Activated CD8-positive, alpha-beta memory T cell treated with anti-CD3 and anti-CD28 coated beads, Interleukin-2, amount 50 U/mL, for 4 hours (primary cell): ENCODE measurements at places on chromosomes 3 and 15.
A peak's percentile ranks its signal among the peaks of the same experiment; 100 is the strongest.

DNA sequence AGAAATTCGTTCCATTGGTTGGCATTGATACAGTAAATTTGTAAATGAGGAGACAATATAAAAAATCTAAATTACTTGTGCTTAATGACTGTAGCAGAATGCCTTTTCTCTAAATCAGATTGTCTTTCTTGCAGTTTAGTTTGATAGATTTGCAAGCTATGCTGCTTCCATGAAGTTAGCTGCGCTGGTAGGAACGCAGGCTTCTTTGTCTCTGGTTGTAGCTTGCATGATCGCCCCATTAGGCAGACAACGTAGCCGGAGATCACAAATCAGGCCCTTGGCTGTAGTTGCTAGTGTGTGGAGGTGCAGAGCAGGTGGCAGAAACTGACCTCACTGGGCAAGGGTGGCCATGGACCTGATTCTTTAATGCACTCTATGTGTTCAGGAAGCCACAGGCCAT, 6.1 kb downstream of the ZIC1 start:
- DNase-seq = no peak

DNA sequence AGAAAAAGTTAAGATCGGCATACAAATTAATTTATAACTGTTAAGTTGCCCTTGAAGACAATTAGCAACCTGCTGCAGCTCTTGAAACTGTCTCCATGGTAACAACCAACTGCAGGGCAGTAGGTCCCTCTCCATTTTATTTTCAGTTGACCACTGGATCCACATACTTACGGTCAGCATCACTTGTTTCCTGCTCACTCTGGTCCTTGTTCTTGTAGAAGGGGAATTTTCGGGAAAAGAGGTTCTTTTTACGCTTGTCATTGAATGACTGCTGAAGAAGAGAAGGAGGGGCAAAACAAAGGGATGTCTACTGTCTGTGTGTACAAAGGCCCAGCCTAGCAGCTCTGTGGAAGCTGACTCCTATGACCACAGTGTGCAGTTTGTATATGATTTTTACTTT, 46.8 kb upstream of the MELTF start:
- no peak for DNase-seq

DNA sequence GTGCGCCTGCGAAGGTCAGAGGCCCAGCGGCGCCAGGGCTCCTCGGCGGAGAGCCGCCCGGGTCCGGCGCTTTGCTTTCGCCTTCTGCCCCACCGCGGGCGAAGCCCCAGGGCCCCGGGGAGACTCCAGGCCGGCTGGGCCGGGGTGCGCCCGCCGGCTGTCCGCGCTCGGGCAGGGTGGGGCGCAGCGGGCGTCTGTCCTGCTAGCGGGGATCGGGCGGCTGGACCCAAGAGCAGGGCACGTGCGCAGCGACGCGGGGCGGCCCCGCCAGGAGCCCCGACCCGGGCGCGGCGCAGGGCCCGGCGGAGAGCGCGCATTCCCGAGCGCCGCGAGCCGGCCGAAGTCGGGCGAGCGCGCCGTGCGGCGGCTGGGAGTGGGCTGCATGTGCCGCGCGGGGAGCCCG, 569 bp upstream of the ALDH1A3 start:
- DNase-seq = no peak

GRCh38 chr3:114600571-114600970, 306.7 kb downstream of the TIGIT start:
- DNase-seq = no peak

DNA sequence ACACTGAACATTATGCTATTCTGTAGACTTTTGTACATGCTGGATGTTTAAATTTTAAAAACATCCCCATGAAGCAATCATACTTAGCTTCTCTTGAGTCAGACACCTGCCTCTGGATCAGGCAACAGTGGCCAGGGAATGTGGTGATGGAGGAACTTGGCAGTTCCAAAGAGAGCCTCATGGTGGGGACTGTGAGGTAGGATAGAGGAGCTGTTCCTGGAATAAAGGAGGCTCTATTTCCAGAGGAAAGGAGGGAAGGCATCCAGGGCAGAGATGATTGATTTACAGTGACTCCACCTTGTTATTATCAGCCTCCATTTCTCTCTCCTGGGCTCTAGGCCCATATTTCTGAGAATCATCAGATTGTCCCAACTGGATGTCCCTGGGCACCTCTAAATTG, 35.0 kb upstream of the ABHD17C start:
- no peak for DNase-seq

GRCh38 chr15:32107477-32108080, 77.3 kb downstream of the CHRNA7 start:
- no peak for DNase-seq

DNA sequence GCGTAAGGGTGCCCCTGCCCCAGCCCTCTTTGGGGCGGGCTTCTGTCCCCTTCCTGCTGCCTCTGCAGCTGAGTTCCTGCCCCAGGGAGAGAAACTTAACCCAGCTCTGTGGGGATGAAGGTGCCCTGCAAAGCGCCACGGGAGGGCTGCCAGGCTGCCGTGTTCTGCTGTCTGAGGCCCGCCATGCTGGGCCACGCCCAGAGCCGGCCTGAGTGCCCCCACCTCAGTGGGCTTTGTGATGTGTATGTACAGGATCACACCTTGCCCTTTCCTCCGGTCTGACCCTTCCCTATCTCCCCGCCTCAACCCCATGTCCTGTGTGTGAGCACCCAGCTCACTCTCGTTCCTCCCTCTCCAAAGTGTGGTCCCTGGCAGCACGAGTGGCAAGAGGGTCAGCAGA, 22.6 kb downstream of the C15orf39 start:
- DNase-seq = no peak

DNA sequence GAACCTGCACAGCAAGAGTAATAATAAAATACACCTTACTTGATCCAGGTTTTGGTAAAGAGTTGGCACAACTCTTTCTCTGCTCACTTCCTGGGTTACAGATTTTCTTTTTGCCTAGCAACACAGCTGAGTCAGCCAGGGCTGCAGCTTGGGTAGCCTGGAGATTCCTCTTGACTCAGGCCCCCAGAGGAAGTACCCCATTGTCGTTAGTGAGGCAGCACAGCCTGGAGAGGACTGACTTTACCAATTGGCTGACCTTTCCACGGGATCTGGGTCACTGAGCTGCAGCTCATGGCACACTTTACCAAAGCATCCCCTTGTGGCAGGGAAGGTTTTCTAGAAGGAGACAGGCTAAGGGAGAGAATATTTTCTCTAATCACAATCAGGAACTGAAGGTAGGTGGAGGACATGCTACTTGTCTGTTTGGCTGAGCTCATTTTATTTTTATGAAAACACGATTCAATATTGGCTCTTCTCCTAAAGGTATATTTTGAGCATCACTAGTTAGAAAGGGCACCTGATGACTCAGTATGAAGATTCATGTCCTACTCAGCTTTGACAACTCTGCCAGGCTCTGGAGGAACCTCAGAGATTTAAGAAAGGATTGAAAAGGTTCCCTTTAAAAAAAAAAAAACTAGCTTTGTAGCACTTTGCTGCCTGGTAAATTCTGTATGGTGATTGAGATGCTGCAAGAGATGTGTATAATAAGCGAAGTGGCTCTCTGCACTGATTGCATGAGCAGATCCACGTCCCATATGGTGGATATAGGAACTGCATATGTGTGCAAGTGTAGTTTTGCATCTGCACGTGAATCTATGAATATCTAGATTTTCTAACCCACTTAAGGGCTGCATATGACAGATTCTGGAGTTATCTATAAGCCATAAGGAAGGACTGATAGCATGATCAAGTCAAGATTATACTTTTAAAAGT, 124.8 kb downstream of the CHDH start:
- DNase-seq = no peak

GRCh38 chr3:171164067-171164465, 137.5 kb upstream of the SLC2A2 start:
- no peak for DNase-seq

- no peak for DNase-seq
Observed at GRCh38 chr15:58742022-58742813, 7.3 kb downstream of the ADAM10 start.

- DNase-seq = no peak
Observed at GRCh38 chr3:17431004-17431403, 311.4 kb downstream of the TBC1D5 start.

DNA sequence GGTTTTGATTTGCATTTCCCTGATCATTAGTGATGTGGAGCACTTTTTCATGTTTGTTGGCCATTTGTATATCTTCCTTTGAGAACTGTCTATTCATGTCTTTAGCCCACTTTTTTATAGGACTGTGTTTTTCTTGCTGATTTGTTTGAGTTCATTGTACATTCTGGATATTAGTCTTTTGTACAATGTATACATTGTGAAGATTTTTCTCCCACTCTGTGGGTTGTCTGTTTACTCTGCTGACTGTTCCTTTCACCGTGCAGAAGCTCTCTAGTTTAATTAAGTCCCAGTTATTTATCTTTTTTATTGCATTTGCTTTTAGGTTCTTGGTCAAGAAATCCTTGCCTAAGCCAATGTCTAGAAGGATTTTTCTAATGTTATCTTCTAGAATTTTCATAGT, 91.1 kb upstream of the ATP11B start:
- no peak for DNase-seq

DNA sequence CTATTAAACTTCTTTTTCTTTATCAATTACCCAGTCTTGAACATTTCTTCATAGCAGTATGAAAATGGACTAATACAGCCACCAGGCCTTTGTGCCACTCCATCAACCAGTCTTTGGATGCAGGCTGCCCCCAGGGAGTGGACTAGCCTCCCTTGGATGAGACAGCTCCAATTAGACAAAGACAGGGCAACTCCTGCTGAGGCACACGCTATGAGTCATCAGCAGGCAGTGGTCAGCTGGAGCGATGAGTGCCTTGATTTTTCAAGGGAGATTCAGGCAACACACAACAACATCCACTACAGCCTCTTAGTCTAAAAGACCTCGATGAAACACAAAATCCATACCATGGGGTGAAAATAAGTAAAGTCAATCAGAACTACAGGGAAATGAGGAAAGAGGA, 160.1 kb downstream of the ARRDC4 start:
- DNase-seq = no peak

- DNase-seq = peak; percentile 23
Observed at GRCh38 chr3:160003520-160004128, 15.0 kb downstream of the IL12A start.

DNA sequence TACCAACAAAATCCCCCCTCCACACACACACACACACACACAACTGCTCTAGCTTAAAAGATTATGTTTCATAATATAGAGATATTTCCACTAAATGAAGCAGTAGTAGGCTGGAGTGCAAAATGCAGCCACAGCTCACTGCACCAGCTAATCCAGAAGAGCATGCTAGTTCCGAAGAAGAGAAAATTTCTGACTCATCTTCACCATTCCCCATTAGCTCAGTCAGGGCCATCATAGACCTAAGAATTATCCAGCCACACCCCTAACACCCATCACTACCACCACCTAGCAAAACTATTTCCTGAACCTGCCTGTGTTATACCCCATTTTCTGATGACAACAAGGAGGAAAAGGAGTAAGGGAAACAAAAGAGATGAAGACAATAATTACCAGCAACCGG, 67.1 kb upstream of the UBE2E2 start:
- no peak for DNase-seq

DNA sequence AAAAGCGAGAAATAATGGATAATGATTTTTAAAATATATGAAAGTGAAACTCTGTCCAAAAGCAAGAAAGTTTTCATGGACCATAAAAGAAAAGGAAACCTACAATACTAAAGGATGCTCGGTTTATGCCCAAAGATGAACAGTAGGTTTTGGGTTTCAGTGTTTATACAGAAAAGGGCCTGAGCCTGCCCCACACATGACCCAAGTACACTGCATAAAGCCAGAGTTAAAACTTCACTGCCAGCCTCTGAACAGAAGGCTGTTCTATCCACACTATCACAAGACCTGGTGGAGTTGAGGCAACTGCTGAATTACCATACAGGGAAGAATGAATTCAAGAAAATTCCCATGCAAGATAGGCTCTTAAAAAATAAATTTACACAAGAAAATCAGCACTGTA, 165.2 kb downstream of the MECOM start:
- no peak for DNase-seq

- DNase-seq = no peak
Observed at GRCh38 chr15:59420986-59421618, 16.9 kb upstream of the FAM81A start.

DNA sequence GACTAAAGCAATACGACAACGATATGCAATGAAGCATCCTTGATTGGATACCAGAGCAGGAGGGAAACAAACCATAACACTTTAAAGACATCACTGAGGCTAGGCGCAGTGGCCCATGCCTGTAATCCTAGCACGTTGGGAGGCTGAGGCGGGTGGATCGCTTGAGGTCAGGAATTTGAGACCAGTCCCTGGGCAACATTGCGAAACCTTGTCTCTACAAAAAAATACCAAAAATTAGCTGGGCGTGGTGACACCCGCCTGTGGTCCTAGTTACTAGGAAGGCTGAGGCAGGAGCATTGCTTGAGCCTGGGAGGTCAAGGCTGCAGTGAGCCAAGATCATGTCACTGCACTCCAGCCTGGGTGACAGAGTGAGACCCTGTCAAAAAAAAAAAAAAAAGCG, 33.9 kb upstream of the BHLHE40 start:
- DNase-seq = no peak

DNA sequence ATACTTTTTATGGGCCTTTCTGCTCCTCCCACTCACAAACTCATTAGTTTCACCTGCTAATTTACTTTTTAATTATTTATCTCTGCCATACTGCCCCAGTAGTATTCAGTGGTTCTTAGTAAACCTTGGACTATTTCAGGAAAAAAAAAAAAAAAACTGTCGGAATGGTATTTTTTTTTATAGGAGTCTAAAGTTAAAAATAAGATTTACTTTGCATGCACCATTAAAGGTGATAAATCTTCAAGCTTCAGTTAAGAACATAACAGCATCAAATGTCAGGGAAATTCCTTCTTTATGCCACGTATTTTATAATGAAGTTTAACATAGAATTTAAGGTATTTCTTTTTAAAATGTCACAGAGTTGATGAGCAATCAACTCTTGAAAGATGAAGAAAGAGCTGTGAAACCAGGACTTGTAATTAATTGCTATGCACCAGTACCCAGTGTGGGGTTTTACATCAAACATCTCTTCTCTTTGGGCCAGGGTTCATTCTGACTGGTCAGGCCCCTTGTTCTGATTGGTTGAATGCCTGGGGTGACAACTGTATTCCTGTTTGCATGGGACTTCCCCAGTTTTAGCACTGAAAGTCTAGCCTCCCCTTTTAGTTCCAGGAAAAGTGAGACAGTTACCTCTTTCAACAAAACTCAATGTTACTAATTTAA, 40.3 kb upstream of the PTPRG start:
- DNase-seq = no peak

DNA sequence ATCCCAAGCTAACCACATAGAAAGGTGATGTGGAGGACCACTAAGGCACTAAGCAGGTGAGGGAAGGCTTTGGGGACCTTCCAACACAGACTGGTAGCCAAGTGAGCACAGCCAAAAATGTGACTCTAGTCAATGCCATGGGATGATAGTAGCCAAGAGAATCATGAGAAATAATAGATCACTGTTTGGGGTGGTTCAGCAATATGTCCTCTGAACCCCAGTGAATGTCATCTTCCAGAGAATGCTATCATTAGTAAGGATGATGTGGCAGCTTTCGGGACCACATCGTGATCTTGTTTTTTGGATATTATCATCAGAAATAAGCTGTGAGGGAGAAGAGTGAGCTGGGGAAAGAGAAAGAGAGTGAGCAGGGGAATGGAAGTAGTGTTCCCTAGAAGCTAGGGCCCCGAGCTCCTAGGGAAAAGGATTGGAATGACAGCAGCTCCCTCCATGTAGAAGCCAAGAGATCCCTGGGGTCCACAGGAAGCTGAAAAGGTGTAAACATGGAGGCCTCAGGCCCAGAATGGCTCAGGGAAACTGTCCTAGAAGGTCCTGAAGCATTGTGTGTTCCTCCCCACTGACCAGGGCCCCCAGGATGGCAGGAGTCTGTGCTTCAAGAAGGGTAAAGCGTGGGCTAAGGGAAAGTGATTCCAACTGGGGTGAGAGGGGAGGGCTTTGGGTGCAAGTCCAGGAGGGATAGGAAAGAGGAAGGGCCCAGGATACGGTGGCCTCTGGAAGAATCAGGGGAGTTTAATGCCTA, 56.6 kb upstream of the KLF13 start:
- DNase-seq = no peak
